Dermis blood vessel endothelial cell (primary cell): ENCODE measurements at places on chromosomes 5 and 9. TPM values are rescaled to one million over a fixed set of nuclear protein-coding genes. Genes with fewer than 3 reads are reported as not detected.

- no peak for DNase-seq
Measured at GRCh38 chr5:80090884-80091166, 55.7 kb downstream of the THBS4 start.

The TCF7 gene
- 0.19 and 0.34 TPM in 2 replicates for total RNA-seq

The MEIKIN gene
- not detected in 2 replicates for total RNA-seq

- no peak for DNase-seq
Measured at GRCh38 chr5:146327257-146327870, 11.3 kb upstream of the POU4F3 start.

DNA sequence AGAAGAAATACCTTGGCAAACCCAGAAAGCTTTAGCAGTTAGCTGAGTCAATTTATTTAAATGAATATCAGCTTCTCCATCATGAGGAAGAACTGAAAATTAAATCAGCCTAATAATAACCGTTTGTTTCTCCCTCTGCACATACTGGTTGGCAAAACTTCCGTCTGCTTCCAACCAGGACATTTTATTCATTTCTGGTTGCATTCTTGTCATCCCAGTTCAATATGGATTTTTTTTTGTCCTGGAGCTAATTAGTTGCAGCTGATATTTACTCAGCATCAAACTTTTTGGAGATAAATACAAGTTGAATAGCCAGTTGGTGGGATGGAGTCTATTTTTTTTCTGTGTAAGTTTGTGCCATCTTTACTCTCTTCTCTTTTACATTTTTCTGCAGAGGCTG, 126.5 kb upstream of the GDNF start:
- DNase-seq = no peak
